ENCODE measurements at places on chromosomes 5 and 9.

- no peak for DNase-seq
Observed at GRCh38 chr9:81389569-81389993, 299.8 kb downstream of the TLE1 start.

- no peak for DNase-seq
Observed at GRCh38 chr9:137256856-137257255, 1.7 kb downstream of the NELFB start.

DNA sequence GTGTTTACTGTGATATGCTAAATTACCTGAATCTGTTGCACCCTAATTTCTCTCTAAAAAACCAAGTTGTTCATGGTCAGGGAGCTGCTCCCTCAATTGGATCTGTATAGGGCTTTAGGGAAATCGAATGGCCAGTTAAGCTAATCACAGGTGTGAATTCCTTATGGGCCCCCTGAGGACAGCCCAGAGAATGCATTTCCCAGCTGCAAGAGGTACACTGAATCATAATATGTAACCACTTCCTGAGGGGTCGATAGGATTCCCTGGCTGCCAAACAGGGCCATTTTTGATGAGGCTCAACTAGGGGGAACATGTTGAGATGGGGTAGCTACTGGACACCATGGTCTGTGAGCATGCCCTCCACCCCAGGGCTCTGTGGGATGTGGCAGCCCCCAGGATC is 478.6 kb downstream of the CCDC171 start:
- no peak for DNase-seq

GRCh38 chr9:130701059-130702022 is 7.8 kb downstream of the EXOSC2 start:
- peak; percentile 73 for DNase-seq

DNA sequence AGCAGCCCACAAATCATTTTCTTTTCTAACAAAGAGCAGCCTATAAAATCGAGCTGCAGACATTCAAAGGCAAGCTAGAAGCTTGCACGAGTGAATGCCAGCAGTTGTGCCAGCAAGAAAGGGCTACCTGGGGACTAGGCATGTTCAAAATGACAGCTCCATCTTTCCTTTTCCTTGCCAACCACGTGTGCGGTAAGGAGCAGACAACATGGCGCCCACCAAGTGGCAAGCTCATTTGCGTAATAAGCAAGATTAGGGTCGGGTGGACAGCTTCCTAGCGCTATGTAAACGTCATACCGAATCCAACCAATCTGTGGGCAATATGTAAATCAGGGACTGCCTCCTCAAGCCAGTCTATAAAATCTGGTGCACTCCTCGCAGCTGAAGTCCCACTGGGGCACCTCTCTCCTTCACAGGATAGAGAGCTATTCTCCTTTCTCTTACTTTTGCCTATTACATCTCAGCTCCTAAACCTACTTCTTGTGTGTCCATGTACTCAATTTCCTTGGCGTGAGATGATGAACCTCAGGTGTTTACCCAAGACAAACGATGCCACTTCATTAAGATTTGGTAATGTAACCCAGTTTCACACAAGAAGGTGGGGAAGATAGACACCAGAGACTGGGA is 22.5 kb upstream of the SPARC start:
- no peak for DNase-seq

GRCh38 chr5:18720002-18720401 is 1085.7 kb downstream of the TAF11L14 start:
- no peak for DNase-seq

DNA sequence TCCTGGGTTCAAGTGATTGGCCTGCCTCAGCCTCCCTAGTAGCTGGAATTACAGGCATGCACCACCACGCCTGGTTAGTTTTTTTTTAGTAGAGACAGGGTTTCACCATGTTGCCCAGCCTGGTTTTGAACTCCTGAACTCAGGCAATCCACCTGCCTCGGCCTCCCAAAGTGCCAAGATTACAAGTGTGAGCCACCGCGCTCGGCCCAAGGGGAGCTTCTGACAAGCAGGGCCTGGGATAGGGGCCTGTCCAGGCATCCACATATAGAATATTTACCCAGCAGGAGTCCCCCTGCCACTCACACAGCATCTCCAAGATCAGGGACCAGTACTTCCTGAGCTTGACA is 10.1 kb downstream of the IRF1 start:
- no peak for DNase-seq

DNA sequence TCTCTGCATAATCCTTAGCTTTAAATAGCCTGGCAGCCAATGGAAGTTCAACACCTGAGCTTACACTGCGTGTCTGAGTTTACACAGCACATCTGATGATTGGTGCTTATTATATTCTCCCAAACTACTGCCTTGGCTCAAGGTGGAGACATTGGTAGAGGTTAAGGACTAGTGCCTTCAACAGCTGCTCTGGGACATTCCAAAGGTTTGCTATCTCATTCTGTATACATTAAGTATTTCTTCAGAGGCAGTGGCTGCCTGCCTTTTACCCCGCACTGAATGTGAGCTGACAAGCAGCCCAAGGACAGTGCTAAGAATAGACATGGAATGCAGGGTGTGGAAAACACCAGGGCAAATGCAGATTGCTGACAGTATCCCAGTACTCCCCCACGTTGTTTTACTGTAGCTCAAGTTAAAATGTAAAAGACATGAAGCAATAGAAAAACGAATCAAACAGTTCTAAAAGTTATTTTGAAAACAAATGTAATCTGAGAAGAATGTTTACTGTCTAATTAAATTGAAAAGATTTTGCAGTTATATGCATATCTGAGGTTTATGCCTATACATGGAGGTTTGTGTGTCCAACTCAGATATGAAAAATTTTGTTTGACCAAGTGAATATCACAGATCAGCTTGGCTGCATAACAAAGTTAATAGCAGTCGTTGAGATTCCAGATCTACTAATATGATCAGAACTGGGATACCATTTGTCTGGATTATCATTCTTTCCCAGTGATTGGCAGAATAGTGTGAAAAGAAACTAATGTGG is 1.8 kb downstream of the HSPB3 start:
- DNase-seq, result no peak

DNA sequence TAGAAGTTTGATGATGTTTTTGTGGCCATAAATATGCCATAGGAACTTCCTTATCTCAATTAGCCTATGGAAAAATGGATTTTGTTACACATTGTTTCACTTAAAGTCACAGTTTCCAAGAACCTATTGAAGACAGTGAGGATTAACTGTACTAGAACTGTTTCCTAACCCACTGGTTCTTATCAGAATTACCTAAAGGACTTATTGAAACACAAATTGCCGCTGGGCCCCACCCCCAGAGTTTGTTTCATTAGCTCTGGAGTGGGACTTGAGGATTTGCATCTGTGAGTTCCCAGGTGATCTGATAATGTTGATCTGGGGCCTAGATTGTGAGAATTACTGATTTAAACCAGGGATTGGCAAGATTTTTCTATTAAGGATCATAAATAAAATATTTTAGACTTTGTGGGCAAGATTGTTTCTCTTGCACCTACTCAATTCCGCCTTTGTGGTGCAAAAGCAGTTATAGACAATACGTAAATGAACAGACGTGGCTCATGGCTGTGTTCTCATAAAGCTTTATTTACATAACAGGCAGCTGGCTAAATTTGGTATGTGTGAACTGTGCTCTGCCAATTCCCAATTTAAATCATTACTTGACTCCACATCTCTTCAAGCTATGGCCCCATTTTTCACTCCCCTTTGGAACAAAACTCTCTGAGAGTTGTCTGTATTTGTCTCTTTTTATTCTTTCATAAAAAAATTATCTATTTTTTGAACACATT is 9.3 kb downstream of the JAK2 start:
- no peak for DNase-seq

DNA sequence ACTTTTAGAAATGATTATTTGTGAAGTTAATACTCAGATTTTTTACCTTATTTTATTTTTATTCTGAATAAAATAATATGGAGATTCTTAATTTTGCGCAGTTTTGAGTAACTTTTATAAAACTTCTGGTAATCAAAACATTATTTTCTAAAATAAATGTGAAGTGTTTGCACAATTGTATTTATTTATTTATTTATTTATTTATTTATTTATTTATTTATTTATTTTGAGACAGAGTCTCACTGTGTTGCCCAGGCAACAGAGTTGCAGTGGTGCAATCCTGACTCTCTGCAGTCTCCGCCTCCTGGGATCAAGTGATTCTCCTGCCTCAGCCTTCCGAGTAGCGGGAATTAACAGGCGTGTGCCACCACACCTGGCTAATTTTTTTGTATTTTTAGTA is 73.5 kb downstream of the RPS6 start:
- no peak for DNase-seq

- no peak for DNase-seq
Observed at GRCh38 chr9:13263511-13263910, 16.0 kb downstream of the MPDZ start.

DNA sequence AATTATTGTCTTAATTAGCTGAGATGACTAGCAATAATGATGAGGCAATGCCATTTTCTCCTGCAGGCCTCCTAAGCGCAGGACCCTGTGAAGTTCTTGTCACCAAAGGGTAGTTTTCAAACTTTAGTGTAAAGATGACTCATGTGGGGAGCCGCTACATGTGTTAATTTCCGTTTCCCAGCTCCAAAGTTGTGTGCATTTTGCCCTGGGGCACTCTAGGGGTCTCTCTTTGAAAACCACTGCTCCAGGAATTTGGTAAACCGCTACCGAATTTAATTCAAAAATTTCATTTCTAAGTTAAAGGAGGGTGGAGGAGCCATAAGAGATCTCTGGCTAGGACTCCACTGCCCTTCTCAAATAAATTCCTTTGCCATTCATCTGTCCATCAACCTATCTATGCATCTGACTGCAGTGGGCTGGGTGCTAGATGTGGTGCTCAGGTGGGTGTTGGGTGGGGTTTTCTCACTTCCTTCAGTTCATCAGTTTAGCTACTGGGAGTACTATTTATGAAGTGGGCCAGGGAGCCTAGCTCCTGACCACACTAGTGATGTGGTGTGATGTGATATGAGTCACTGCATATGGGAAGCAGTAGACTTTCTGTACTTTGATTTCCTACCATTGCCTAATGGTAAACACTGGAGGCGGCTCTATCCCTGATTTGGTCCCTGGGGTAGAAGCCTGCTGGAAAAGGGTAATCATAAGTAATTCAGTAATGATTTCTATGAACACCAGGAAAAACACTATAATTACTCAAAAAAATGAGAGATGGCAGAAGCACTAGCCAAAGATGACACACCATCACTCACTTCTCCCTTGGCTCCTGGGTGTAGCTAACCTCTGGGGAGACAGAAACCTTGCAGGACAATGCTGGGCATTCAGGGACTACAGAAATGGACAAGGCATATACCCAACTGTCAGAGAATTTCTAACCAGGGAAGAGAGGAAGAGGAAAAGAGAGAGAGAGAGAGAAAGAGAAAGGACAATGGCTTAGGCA is 4.0 kb upstream of the ZSWIM6 start:
- DNase-seq, result no peak

GRCh38 chr5:109529520-109529919 is 119.7 kb upstream of the PJA2 start:
- no peak for DNase-seq

- DNase-seq, result no peak
Observed at GRCh38 chr5:68189171-68189570, 26.4 kb upstream of the PIK3R1 start.

GRCh38 chr9:92754091-92754745 is 10.4 kb downstream of the BICD2 start:
- DNase-seq, result no peak

DNA sequence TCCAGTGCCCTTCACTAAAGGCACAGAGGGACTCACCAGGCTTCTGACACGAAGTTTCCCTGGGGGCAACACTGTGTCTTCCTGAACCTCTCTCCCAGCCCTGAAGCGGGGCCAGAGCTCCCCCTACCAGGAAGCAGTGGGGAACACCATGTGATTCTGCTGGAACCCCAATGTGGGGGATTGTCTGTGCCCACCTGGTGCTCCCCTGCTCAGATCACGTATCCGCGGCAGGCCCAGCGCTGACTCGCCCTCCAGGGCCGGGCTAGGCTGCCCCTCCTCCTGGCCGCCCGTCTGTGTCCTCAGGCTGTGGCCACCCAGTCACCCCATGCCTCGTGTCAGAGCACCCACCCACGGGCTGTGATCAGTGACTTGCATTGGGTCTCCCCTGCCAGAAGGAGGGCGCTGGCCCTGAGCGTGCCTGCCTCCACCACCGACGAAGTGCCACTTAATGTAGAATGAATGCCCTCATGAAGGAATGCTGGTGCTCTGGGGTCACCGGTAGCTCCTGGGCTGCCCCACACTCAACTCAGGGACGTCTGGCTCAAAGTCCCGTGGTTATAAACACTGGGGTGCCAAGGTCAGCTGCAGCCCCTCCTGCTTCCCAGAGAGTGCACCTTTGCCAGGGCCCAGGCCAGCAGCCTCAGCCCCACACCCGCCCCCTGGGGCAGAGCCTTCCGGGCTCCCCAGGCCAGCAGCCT is 22.1 kb downstream of the SARDH start:
- DNase-seq, result no peak

DNA sequence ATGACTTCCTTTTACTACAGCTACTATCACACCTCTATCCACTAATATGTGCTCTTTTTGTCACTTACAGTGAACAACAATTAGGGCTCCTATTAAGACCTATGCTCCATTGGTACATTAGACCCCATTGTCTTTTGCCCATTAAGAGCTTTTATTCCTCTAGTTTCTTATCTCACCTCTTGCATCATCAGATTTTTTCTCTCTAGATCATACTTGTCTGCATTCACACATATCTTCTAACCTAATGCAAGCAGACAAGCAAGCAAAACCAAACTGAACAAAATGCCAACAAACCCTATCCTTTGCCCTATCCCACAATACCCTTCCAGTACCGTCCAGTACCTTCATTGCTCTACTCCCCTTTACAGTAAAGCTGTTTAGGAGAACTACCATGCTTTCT is 10.1 kb upstream of the RBM27 start:
- DNase-seq, result no peak

- no peak for DNase-seq
Observed at GRCh38 chr5:4563400-4563799, 576.7 kb upstream of the ADAMTS16 start.

DNA sequence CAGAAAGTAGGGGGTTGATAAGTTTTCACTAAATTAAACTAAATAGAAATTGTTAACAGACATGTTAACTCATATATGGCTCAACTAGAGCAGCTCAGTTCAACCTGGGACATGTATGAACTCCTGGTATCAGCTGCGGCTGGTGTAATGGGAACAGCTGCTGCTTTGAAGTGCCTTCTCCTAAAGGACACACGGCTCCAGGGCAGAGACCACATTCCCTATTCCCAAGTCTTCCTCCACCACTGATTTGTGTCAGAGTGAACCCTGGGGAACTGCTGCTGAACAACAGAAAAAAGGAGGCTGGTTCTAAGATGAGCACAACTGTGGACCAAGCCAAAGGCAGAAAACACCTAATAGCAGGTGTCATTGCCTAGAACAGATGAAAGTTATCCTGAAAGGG is 71.1 kb downstream of the MAPKAP1 start:
- DNase-seq, result no peak

- DNase-seq, result no peak
Observed at GRCh38 chr5:41641621-41642020, 131.2 kb upstream of the PLCXD3 start.

GRCh38 chr9:86322973-86323644 is 31.1 kb downstream of the TUT7 start:
- no peak for DNase-seq

GRCh38 chr9:93119953-93120845 is 13.9 kb downstream of the NINJ1 start:
- DNase-seq, result no peak
